ENCODE measurements at places on chromosomes 3 and 15.

GRCh38 chr3:20776692-20777091 lies 590.7 kb upstream of the SGO1 start:
- DNase-seq, result no peak

- no peak for DNase-seq
Observed at GRCh38 chr3:44342176-44342790, 3.7 kb downstream of the TCAIM start.

DNA sequence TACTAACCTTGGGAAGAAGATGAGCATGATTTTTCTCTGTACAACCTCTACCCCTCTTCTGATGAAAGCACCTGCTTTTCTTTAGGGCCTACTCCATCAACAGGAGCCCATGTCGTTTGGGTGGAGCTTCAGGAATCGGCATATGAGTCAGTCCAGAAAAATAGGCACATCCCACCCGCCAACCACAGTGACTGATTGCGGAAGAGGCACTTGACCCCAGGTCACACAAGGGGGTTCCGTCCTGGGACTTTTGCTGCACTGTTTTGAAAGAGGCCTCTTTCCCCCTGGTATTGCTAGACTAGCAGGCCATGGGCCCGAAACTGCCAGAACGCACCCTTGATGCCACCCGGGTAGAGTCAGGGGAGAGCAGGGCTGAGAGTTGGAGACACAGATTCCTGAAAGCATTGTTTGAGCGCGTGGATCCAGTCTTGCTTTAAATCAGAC lies 19.3 kb upstream of the NRROS start:
- DNase-seq, result no peak

DNA sequence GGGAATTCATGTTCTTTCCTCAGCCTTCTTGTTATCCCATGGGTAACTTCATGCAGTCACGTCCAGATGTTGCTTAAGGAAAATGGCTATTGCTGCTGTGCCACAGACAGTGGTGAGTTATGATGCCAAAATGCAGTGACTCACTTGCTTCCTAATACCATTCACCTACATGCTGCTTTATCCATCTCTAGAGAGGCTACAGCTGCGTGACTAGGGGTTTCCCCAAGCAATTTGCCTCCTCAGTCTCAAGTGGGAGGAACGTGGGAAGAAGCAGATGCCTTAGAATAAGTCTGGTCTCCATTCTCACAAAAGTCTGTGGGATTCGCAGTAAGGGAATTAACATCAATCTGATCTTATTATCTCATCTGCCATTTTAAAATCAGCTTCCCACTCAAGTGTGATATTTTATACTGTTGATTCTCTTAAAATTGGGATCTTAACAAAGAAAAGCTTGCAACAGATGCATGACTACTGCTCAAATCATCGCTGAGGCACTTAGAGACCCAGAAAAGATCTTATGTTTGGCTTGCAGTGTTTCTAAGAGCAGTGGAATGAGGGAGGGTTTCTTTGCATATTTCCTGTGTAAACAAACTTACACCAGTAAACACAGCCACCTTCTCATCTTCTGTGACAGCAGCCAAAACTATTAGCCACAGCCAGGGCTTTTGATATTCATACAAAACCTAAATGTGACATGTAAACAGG lies 62.0 kb upstream of the ACP3 start:
- no peak for DNase-seq

- no peak for DNase-seq
Observed at GRCh38 chr3:48601622-48601994, 6.5 kb upstream of the COL7A1 start.

- DNase-seq, result no peak
Observed at GRCh38 chr3:127964053-127964452, 49.0 kb downstream of the KBTBD12 start.

GRCh38 chr3:120473389-120473788 lies 22.6 kb upstream of the FSTL1 start:
- no peak for DNase-seq

GRCh38 chr3:58530354-58530865 lies 6.6 kb downstream of the ACOX2 start:
- DNase-seq, result no peak

GRCh38 chr3:113485161-113485609 lies 29.8 kb downstream of the SPICE1 start:
- DNase-seq, result peak; percentile 7

GRCh38 chr15:33567652-33568051 lies 256.9 kb downstream of the RYR3 start:
- DNase-seq, result no peak

GRCh38 chr3:25558121-25558520 lies 106.6 kb downstream of the TOP2B start:
- no peak for DNase-seq

GRCh38 chr3:157840564-157840963 lies 265.7 kb downstream of the SHOX2 start:
- no peak for DNase-seq

GRCh38 chr3:5456199-5456598 lies 268.7 kb downstream of the EDEM1 start:
- DNase-seq, result no peak

GRCh38 chr15:56053046-56053400 lies 59.6 kb upstream of the NEDD4 start:
- DNase-seq, result no peak

GRCh38 chr3:188316021-188316722 lies 162.2 kb downstream of the LPP start:
- no peak for DNase-seq

- no peak for DNase-seq
Observed at GRCh38 chr3:32372213-32372490, 19.5 kb upstream of the CMTM7 start.

GRCh38 chr3:41116851-41117250 lies 82.5 kb upstream of the CTNNB1 start:
- no peak for DNase-seq

DNA sequence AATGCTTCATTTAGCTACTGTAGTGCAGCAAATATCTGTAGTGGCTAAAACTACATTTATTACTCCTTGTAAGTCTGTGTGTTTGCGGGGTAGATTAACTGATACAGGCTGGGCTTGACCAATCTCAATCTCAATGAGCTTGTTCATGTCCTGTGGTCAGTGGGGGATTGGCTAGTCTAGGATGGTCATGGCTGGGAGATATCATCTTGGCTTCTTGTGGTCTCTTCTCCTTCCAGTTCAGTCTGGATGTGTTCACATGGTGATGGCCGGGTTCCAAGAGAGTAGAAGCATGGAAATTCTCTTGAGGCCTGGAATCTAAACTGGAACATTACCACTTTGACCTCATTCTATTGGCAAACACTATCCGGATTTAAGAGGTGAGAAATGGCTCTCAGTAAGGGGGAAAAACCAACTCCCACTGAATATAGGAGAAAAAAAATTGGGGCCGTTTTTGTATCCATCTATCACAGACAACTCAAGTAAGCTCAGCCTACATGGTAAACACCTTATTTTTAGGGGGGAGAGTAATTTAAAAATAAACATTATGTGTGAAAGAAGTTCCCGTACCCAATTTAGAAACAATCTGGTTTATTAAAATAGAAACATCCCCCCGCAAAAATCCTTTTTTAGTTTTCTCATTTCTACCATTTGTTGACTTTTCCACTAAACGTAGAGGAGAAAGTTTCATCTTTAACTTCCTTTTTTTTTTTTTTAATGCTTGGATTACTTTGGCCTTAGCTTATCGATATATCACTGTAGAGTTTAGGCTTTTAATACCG lies 284.9 kb upstream of the TBC1D5 start:
- DNase-seq, result no peak

GRCh38 chr15:74458473-74458872 lies 2.5 kb downstream of the UBL7 start:
- no peak for DNase-seq

- no peak for DNase-seq
Observed at GRCh38 chr3:24222165-24222805, 272.4 kb downstream of the THRB start.

- DNase-seq, result no peak
Observed at GRCh38 chr3:193553586-193553985, 1.1 kb downstream of the ATP13A4 start.

- no peak for DNase-seq
Observed at GRCh38 chr3:33716227-33716626, 1.8 kb downstream of the CLASP2 start.

- no peak for DNase-seq
Observed at GRCh38 chr15:70717237-70717793, 46.0 kb downstream of the UACA start.

DNA sequence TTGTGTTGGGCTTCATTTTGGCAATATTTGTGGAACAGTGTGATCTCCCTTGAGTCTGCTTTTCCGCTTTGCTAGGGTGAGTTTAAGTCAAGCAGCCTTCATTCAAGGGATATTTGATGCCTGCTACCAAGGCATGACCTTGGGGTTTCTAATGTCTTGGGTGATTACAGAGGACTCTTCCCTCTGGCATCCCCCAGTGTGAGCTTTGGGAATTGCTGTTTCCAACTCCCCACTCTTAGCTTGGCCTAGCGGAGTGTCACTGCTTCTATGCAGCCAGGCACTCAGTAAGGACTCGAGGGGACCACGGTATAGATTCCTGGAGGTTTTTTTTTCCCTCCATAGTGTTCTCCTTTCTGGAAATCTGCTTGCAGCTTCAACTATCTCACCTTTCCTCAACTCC lies 21.1 kb downstream of the GCNT3 start:
- DNase-seq, result no peak

GRCh38 chr15:56176996-56177395 lies 66.7 kb downstream of the RFX7 start:
- DNase-seq, result no peak

- DNase-seq, result no peak
Observed at GRCh38 chr3:101784855-101785613, 6.0 kb downstream of the NXPE3 start.

- DNase-seq, result no peak
Observed at GRCh38 chr3:115806501-115806900, 183.2 kb downstream of the GAP43 start.

DNA sequence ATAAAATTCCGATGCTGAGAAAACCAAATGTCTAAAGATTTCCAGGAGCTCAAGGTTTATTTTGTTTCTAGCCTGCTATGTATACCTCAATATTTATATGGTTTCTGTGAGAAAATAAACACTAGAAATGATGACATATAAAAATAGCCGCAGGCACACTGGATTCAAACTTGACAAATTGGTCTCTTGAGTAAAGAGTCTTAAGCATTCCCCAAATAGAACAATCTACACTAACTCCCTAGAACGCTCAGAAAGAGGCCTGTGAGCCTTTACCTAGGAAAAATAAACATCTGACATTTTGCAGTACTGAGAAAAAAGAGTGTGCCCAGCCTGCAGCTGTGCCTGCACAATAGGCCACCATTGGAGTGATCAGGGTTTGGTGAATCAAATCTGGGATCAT lies 75.2 kb downstream of the NEK10 start:
- no peak for DNase-seq

GRCh38 chr3:21531909-21532308 lies 219.1 kb downstream of the ZNF385D start:
- DNase-seq, result no peak

DNA sequence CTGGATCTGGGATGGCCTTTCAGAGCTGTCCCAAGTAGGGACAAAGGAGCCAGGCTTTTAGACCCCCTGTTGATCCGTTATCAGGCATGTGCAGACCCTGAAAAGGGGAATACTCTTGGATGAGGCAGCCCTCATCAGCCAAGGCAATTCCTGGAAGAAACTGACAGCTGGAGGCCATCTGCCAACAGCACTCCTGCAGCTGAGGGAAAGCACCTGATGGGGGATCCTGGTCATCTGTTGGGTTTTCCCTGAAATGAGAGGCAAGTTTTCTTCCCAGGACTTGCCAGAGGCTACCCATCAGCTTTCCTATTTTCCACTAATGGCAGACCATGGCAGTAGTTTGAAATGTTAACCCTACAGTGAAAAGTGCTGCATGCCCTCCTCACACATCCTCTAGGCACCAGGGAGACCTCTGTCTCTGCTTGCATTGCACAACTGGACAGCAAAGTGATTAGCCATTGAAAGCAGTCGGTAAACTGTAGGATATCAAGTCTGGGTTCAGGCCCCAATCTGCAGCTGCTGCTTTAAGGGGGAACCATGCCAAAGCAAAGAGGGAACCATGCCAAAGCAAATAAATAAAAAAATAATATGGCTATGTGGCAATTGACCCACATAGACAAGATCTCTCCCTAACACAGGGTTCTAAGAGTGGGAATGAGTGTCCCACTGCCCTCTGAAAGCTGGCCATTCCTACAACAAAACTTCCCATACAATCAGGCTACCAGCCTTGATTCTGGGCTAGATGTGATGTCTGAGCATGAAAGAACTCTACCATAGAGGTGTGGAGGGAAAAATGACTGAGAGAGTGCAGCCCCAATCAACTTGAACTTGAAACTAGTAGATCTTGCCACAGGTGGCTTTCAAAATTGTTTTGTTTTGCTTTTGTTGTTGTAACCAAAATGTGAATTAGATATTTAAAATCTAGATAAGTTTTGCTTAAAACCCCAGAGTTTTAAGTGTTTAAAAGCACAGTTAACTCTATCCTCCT lies 232.0 kb upstream of the STT3B start:
- DNase-seq, result no peak

DNA sequence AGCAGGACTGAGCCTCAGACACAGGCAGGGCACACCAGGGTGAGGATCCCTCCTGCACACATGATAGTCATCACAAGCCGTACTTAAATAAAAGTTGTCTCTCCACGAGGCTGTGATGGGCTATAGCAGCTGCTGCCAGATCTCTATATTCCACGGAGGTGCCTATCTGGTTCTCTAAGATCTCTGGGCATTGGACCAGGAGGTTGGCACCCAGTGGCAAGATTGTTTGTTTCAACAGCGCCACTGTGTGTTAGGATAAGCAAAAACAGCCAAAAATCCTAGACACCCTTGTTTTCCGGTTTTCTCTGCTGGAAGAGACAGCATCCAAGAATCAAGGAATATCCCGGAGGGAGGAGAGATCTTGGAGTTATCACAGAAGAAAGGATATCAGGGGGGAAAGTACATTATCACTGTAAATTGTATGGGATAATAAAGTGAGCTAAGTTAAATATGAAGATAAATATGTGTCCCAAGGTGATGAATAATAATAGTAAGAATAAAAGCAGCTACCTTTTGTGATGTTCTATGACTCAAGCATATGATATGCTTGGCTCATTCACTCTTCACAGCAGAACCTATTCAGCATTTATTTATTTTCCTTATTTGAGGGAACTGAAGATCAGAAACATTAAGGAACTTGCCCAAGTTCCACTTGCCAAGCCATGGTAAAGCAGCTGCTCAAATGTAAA lies 90.6 kb upstream of the AKAP13 start:
- DNase-seq, result no peak

Measured in stimulated activated CD8-positive, alpha-beta memory T cell treated with anti-CD3 and anti-CD28 coated beads, Interleukin-12 subunit alpha, Interleukin-12 subunit beta, amount 100 ng/mL, for 4 hours (primary cell).